Hematopoietic multipotent progenitor cell treated with erythropoietin and hydrocortisone succinate and interleukin-3 and kit ligand, for 17 days (in vitro differentiated cells): ENCODE measurements at places on chromosomes 2 and 18.

- DNase-seq, result no peak
These were observed 165.9 kb upstream of the PGAP1 start for GRCh38 chr2:197092431-197092830.

DNA sequence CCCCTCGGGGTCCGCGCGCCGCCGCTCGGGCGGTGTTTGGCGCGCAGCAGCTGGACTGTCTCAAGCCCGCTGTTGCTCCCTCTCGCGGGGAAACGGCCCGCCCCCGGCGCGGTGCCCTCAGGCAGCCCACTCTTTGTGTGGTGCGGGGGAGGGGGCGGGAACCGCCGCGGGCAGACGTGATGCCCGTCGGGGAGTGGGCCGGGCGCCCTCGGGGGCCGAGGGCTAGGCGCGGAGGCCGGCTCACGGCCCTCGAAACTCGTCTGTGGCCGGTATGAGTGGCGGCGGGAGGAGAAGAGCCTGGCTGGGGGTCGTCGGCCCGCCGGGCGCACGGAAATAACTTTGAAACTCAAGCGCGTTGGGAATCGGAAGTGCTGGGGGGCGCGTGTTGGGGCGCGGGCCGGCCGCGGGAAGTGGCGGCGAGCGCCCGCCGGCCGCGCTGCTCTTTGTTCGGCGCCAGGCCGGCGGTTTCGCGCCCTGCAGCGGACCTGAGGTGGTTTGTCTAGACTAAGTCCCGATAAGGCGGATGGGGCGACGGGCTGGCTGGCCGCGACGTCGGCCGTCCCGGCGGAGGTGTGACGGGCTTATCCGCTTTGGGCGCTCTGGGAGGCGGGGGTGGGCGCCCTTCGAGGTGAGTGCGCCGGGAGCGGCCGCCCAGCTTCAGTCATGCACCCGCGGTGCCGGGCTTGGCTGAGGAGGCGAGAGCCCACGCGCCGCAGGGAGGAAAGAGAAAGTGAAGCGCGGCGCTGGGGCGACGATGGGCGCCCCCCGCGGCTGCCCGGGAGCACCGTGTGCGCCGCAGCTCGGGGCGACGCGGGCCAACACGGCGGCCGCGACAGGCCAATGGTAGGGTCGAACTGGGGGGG is 679 bp downstream of the PTMA start:
- DNase-seq, result peak; percentile 63

DNA sequence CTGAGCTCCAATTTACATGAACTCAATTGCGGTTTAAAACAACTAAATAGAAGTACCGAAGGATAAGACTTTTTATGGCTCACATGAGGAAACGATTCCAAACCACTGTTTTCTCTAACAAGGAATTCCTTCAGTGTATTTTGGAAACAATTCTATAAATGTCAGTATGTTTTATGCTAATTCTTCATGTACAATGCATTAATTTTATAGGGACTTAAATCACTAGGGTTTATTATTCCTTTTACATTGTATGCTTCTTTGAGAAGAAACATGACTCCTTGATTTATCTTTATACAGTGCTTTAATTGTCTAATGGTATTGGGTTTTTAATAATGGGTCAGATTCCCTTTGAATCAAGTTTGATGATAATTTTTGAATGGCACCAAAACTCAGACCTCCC is 566.8 kb downstream of the EPHA4 start:
- no peak for DNase-seq

DNA sequence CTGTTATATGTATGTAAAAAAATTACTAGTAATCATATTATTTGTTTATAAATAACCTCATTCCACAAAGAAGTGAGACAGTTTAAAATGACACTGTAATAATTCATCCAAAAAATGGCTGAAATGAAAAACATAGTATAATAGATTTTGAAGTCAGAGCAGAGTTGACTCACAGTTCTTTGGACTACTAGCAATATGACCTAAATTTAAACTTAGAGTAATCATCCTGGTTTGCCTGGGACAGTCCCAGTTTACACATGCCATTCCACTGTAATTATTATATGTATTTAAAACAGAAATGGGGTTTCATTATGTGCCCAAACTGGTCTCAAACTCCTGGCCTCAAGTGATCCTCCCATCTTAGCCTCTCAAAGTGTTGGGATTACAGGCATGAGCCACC is 48.3 kb downstream of the CCDC88A start:
- DNase-seq, result no peak

- no peak for DNase-seq
These were observed 48.8 kb upstream of the IHH start for GRCh38 chr2:219109471-219109870.

GRCh38 chr2:40450066-40450795 is 1.7 kb downstream of the SLC8A1 start:
- DNase-seq, result no peak

- no peak for DNase-seq
These were observed 72.0 kb downstream of the KCNE4 start for GRCh38 chr2:223123855-223124610.

- DNase-seq, result peak; percentile 19
These were observed 17.9 kb downstream of the CAPN10 start for GRCh38 chr2:240604291-240604938.

DNA sequence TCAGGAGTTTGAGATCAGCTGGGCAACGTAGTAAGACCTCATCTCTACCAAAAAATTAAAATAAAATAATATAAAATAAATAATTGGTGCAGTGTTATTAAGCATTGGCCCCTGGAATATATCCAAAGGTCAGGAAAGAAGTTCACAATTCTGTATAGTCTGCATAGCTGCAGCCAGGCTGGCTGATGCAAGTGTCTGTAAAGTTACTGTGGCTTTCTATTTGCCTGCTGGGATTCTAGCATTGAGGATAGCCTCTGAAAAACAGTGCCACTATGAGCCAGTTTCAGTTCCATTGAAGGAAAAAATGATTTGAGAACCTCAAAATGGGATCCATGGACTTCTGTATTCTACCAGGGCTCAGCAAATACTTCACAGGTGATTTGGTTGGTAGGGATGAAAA is 208.6 kb downstream of the PARD3B start:
- DNase-seq, result no peak

GRCh38 chr2:202750763-202751427 is 116.1 kb downstream of the FAM117B start:
- no peak for DNase-seq

DNA sequence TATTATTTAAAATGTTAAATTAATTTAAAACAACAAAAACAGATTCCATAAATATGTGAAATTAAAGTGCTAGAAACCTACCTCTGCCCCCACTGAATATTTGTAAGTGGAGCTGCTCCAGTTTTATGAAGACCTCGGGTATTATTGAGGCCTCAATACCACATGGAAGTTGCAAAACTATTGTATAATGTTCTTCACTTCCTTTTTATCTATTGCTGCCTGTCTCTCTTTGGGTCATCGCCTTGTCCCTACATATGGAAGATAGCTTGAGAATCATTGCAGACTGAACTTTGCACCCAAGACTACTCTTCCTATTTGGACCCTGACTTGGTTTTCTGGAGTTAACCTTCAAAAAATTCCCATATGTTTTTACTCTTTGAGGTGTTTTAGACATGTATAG is 212.1 kb upstream of the NETO1 start:
- no peak for DNase-seq

DNA sequence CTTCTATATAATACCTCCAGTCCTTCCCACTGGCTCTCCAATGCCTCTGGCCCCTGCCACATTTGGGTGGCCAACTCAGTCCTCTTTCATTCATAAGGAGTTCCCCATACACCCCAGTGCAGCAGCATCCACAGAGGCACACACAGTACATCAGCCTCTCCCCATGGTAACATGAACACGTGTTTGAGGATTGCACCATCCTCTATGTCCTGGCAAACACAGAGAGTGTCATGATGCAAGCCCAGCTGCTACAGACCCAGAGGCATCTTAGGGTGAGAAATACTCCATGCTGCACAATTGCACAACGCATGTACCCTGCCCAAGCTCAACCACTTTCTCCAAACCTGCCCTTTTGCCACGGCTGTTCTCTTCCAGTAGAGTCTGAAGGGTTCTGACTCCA is 11.5 kb downstream of the IGFBP5 start:
- DNase-seq, result no peak

DNA sequence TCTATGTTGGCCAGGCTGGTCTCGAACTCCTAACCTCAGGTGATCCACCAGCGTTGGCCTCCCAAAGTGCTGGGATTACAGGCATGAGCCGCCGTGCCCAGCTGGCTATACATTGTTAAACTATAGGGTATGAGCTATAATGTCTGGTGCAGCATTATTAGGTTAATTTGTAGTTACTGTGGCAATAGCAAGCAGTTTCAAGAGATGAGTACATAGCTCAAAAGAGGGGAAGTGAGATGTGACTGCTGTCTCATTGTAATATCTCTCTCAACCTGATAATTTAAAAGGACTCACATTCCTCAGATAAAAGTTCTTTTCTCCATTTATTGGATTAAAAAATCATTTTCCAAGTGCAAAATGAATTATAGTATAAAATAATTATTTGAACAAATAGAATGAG is 116.4 kb downstream of the INO80D start:
- DNase-seq, result no peak

DNA sequence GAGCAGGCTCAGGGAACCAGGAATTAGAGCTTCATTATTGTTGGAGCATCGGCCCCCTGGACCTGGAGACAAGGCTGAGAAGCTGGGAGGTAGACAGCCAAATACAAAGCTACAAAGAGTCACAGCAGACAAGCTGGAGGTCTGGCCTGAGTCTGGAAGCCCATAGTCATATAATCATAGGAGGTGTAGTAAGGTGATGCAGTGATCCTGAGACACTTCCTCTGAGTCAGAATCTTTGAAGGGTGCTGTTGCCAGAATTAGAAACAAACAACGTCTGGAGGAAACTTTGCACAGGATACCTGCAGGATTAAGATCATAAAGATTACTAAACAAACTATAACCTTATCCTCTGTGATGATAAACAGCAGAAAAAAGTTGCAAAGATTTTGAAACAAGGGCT is 213.8 kb downstream of the DSC3 start:
- no peak for DNase-seq
